ENCODE measurements at places on chromosomes 2 and 18.
A peak's percentile ranks its signal among the peaks of the same experiment; 100 is the strongest.

DNA sequence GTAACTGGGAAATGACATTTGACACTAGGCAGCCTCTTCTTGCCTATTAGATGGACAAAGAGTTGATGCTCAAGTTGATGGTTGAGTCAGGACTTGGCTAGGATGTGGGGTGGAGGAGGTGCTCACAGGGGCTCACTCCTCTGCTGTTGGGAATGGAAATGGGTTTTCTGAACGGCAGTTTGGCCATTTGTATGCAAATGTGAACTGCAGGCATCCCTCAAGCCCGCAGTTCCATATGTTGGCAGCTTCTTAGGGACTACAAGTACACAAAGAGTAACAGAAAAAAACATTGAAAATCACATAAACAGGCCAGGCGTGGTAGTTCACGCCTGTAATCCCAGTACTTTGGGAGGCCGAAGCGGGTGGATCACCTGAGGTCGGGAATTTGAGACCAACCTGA is 80.8 kb downstream of the INPP5D start:
- DNase-seq = no peak

DNA sequence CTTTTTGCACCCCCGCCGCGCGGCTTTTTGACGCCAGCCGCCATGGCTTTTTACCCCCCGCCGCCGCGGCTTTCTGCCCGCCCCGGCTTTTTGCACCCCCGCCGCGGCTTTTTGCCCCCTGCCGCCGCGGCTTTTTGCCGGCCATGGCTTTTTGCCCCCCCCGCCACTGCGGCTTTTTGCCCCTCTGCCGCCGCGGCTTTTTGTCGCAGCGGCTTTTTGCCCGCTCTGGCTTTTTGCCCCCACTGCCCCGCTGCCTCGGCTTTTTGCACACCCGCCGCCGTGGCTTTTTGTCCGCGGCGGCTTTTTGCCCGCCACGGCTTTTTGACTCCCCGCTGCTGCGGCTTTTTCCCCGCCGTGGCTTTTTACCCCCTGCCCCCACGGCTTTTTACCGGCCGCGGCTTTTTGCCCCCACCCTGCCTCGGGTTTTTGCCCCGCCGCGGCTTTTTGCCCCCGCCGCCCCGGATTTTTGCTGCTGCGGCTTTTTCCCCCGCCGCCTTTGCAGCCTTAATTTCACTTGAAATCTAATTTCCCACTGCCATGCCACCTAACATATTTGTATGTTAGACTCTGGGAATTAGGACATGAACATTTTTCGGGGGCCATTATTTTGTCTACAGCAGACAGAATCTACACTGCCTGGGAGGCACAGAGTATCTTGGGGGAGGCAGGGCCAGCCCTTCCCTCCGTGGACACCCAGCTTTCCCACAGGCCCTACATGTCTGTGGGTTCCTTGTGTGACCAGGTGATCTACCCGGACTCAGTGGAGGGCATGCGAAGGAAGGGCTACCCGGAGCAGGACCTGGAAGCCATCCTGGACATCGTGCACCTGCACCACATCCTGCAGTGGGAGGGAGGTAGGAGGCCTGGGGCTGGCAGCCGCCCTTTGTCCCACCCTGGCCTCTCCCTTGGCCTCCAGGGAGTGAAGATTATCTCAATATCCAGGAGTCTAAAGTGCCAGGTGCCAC is 3031.0 kb upstream of the TEKT4 start:
- no peak for DNase-seq

DNA sequence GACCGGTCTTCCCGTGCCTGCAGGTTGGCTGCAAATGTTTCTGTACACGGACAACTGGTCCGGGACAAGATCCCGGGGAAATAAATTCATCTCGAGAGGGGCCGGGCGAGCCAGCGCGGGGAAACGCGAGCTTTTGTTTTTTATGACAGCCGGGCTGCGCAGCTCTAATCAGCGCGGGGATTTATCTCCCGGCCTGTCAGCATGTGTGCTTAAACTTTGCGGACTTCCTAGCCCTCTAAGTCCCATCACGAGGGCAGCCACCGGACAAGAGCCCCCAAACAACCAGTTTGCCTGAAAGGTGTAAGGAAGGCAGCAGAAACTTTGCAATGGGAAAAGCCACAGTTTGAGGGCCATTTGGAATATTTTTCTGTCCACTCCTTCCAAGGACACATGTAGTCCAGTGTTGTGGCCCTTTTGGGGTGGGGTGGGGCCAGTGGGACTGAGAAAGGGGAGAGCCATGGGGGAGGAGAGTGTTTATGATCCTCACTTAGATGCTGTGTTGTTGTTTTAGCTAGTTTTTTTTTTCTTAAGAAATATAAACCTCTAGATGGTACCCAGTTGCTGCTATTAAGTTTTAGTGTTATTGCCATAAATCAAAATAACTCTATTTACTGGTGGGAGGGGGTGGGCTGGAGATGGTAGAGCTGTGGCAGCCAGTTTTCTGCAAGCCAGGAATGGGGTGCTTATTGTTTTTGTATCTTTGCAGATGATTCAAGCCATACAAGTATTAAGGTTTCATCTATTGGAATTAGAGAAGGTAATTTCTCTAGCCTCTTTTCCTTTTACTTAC is 6.0 kb downstream of the MEIS1 start:
- no peak for DNase-seq

DNA sequence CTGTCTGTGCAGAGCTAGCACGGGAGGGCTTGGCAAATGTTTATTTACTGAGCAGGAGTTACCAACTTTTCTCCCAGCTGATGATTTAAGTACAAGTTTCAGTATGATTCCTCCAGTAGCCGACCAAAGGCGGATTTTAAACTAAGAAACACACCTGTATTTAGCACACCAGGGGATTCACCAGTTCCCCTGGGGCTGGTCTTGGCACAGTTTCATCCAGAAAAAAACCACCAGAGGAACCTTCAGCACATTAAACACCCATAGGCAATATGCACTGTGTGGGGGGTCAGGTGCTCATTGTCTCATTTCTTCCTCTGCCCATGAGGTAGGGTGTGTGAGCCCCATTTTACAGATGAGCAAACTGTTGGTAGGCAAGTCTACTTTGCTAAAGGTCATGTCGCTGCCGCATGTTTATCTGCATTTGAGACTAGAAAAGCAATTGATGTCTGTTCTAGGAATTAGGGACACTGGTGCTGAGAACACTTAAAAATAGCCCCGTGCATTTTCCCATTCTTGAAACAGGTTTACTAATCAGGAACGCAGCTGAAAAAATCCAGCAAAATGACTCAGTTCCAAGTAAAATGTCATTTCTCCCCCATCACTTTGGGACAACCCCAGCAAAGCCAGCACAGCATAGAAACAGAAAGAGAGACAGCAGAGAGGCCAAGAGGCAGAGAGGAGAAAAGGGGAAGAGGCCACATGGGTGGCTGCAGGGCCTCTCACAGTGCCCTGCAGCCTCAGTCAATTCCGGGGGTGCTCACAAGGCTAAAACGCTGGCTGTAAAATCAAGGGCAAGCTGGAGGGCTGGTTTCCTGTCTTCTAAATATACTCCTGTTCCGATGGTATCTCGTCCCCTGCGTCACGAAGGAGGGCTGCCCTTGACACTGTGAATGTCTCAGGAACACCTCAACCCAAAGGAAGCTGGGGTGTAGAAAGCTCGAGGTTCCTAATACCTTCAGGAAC is 166.8 kb upstream of the ID2 start:
- peak; percentile 66 for DNase-seq

DNA sequence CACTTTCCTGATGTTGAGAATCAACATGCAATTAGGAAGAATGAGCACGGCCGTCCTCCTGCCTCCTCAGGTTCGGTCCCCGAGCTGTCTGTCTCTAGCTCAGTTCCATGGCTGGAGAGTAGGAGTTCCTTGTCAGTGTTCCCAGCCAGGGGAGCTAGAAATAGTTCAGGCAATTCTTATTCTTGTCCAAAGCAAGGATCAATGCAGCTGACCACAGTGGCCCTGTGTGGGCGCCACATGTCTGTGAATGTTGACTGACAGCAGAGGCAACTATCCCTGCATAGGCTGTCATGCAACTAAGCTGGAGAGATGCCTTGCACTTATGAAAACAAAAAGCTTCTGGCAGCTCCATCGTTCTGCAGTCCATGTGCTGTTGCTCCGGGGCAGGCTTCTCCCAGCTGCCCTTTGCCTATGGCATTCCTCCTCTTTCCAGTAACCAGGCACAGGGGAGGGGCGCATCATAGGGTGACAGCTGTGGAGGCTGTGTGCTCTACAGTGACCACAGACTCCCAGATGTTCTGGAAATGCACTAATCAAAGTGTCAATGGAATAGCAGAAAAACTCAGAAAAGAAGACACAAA is 58.7 kb downstream of the PDCL3 start:
- DNase-seq = no peak

DNA sequence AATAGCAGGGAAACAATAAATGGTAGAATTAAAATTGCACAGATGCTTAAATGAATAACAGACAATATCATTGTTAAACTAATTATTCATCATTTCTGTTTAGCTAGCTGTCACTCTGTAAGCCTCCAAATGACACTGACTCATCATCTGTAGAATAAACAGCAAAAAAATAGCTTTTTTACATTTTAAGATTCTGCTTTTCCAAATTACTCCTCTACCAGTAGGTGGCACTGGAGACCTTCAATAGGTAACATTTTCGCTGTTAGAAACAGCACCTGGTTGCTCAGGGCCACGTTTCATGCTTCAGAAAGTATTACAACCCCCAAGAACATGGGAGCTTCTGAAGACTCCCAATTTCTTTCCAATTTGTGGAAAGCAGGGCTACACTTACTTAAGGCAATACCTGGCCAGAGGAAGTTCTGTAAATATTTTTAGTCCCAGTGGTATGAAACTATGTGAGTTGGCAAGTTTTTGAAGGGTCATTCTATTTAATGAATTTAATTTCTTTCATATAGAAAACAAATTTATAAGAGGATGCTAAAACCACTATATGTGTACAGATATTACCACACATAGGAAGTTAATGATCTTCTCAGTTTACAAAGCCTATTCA is 45.4 kb downstream of the TTN start:
- no peak for DNase-seq

GRCh38 chr18:8287196-8287885 is 321.9 kb upstream of the RAB12 start:
- no peak for DNase-seq

GRCh38 chr2:132901661-132902060 is 231.7 kb upstream of the LYPD1 start:
- no peak for DNase-seq

- no peak for DNase-seq
Observed at GRCh38 chr2:61157371-61158003, 4.5 kb upstream of the C2orf74 start.

GRCh38 chr2:232418466-232419244 is 12.0 kb downstream of the ALPG start:
- peak; percentile 35 for DNase-seq

- DNase-seq = no peak
Observed at GRCh38 chr2:205717175-205717846, 35.0 kb downstream of the NRP2 start.

- DNase-seq = no peak
Observed at GRCh38 chr2:134154246-134154645, 99.6 kb upstream of the MGAT5 start.

- DNase-seq = no peak
Observed at GRCh38 chr2:113136828-113137775, 9.7 kb downstream of the IL1RN start.

GRCh38 chr18:47944972-47945852 is 14.8 kb upstream of the SMAD2 start:
- no peak for DNase-seq

- no peak for DNase-seq
Observed at GRCh38 chr2:101828673-101829334, 131.3 kb downstream of the MAP4K4 start.

DNA sequence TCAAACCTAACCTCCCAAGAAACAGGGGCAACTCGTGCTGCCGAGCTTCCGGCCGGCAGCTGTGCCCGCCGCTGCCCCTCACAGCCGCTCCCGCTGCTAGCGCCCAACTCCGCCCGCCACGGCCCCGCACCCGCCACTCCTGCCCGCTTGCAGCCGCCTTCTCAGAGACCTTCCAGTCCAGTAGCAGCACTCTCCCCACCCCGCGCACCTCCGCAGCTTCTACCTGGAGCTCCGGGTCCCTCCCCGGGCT is 722 bp upstream of the C2orf15 start:
- DNase-seq = no peak

DNA sequence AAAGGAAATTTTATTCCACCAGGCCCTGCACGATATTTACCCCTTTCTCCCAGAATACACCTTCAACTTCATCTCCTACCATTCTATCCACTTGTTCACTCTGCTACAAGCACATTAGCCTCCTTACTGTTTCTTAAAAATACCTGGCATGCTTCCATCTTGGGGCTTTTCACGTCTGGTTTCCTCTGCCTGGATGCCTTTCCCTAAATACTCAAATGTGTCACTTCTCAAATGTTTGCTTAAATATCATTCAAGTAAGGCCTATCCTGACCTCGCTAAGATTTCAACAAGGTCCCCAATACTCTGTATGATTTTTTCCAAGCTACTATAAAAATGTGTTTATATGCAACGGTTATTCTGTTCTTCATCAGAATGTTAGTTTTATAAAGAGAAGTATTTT is 433.0 kb upstream of the CHAC2 start:
- DNase-seq = no peak

DNA sequence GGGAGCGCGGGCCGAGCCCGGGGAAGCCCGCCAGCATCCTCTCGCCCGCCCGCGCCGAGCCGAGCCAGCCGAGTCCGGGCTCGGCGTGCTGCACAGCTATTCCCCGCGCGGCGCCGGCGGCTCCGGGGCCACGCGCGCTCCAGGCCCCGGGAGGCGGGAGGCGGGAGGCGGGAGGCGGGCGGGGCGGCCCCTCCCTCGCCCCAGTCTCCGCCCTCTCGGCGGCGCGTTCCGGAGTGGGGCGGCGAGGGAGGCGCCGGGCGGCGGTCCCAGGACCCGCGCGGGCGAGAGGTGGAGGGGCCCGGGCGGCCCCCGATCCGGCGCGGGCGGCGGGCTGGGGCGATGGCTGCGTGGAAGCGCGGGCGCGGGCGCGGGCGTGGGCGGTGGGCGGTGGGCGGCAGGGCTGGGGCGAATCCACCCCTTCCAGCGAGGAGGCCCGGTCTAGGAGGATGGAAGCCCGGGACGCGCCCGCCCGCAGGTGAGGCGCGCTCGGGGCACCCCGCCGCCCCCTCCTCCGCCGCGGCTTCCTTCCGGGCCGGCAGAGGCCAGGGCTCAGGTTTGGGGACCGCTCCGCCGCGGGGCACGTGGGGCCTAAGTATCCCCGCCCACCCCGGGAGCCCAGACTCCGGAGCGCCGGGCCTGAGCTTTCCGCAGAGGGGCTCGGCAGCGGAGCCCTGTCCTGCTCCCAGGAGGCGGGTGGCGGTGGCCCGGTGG is at the start of gene ADCY3:
TSS of gene ADCY3 (minus strand) at position 140 of the 711 bp plus-strand sequence. CDS start 1,250 bp downstream, outside the sequence.
- DNase-seq = no peak

GRCh38 chr2:109295070-109295780 is 166.2 kb downstream of the SH3RF3 start:
- DNase-seq = no peak

GRCh38 chr2:201432621-201433393 is 18.5 kb downstream of the TRAK2 start:
- DNase-seq = no peak

- DNase-seq = no peak
Observed at GRCh38 chr2:205704127-205704741, 21.9 kb downstream of the NRP2 start.

- DNase-seq = no peak
Observed at GRCh38 chr2:8141780-8142179, 540.1 kb upstream of the ID2 start.

- no peak for DNase-seq
Observed at GRCh38 chr2:201794294-201794693, 12.0 kb upstream of the CDK15 start.

GRCh38 chr2:232300894-232301387 is 77.6 kb upstream of the ALPP start:
- DNase-seq = no peak
